GM10248 (cell line): ENCODE measurements at places on chromosomes 2 and 18.

- DNase-seq, result no peak
Measured at GRCh38 chr2:237431837-237432236, 17.9 kb upstream of the COL6A3 start.

- no peak for DNase-seq
Measured at GRCh38 chr2:49167131-49167530, 12.8 kb upstream of the FSHR start.

- no peak for DNase-seq
Measured at GRCh38 chr2:64393383-64394010, 60.5 kb upstream of the LGALSL start.

DNA sequence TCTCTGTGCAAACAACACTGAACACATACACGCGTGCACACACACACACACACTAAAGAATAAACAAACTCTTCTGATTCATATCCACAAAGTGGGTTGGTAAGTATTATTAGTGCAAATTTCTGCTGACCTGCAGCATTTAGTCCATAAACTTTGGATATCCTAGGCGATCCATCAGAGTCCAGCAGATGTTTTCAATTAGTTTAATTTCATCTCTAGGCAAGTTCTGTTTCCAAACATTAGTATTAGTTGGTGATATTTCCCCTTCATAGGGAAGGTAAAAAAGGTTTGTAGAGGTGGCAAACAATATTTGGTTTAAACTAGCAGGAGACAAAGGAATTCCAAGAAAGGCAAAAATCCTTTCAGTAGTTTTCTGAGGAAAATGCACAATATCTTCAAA lies 5.7 kb downstream of the DSEL start:
- no peak for DNase-seq
